ENCODE measurements at places on chromosomes 7 and 10.

DNA sequence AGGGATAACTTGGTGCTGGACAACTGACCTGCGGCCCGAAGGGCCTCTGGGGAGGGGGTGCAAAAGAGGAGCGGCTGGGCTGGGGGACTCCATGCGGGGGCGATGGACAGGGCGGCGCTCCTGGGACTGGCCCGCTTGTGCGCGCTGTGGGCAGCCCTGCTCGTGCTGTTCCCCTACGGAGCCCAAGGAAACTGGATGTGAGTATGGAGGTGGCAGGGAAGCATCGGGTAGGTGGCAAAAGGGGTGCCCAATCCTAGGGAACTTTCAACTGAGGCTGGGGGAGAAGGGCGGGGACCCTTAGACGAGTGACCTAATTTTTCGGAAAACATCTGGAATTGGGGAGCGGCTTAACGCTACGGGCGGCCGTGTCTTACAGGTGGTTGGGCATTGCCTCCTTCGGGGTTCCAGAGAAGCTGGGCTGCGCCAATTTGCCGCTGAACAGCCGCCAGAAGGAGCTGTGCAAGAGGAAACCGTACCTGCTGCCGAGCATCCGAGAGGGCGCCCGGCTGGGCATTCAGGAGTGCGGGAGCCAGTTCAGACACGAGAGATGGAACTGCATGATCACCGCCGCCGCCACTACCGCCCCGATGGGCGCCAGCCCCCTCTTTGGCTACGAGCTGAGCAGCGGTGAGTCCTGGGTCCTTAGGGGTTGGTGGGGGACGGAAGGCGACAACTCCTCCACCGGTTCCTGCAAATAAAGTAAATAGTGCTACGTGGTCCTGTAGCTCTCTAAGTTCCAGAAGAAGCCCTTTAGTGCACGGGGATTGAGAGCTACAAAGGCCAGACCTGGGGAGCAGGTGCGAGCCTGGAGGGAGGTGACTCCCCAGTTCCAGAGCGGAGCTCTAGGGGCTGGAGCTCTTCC lies 622 bp downstream of the WNT16 start:
- no peaks in the 10 kb centered on the region for H3K27me3 ChIP-seq
- DNase-seq = no peak
- no peak overlapping the region for H3K4me3 ChIP-seq
- H3K36me3 ChIP-seq = no peaks in the 10 kb centered on the region
- no peak overlapping the region for H3K27ac ChIP-seq

GRCh38 chr10:101136007-101136707 lies 5.1 kb downstream of the TLX1 start:
- H3K27ac ChIP-seq = no peak overlapping the region
- H3K4me1 ChIP-seq = no peaks in the 10 kb centered on the region
- no peak for DNase-seq
- H3K27me3 ChIP-seq = no peaks in the 10 kb centered on the region
- H3K4me3 ChIP-seq = no peak overlapping the region

- no peak overlapping the region for H3K4me3 ChIP-seq
- no peak overlapping the region for H3K27ac ChIP-seq
- no peaks in the 10 kb centered on the region for H3K27me3 ChIP-seq
- H3K4me1 ChIP-seq = no peaks in the 10 kb centered on the region
Observed at GRCh38 chr7:22814261-22815208, 8.1 kb downstream of the TOMM7 start.

- no peak overlapping the region for H3K4me3 ChIP-seq
- no peak overlapping the region for H3K27ac ChIP-seq
- H3K4me1 ChIP-seq = no peaks in the 10 kb centered on the region
- DNase-seq = no peak
- H3K36me3 ChIP-seq = no peaks in the 10 kb centered on the region
- no peaks in the 10 kb centered on the region for H3K27me3 ChIP-seq
Observed at GRCh38 chr7:142376356-142376997, 118.6 kb upstream of the PRSS58 start.
